Hindlimb muscle (tissue), 1 donor: ENCODE measurements at places on chromosomes 3 and 15. TPM values are rescaled to one million over a fixed set of nuclear protein-coding genes. Genes with fewer than 3 reads are reported as not detected.

Gene LRTM1
- 96.0 TPM for polyA plus RNA-seq

DNA sequence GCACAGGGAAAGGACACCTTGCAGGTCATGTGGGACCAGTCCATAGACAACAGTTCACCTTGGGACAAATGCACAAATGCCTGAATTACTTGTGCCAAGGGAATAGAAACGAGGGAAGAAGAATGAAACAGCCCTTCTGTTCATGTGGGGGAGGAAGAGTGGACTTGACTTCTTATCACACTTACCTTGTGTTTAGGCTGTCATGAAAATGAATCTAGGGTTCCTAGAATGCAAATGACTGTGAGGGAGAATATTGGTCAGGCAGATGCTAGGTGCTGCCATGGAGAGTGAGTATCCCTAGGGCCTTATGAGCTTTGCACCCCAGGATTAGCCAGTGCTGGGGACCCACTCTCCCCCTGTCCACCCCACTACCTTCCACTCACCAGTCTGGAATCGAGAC, 11.0 kb upstream of the PRKAR2A start:
- DNase-seq: no peak

Gene BSN
- 1.4 TPM for polyA plus RNA-seq

- DNase-seq: no peak
Observed at GRCh38 chr15:67064607-67065530, 533 bp upstream of the SMAD3 start.

DNA sequence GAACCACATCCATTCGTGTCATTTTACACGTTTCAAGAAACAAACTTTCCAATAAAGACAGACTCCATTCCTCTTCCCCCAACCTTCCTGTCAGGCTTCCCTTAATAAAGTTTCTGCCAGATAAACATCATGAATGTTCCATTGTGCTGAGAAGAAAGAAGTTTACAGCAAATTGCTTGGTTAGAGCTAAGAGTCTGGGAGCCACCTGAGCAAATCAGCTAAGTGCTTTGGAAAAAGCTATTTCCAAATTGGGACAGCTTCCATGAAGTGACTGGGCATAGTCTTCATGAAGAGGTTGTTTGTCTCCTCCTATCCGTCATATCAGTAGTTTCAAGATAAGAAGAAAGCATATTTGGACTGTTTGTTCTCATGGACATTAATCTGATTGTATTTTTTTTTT, 77.0 kb downstream of the MAGI1 start:
- no peak for DNase-seq

- no peak for DNase-seq
Observed at GRCh38 chr3:35417080-35417479, 222.2 kb upstream of the ARPP21 start.
